ENCODE measurements at places on chromosomes 6 and 20. TPM values are rescaled to one million over a fixed set of nuclear protein-coding genes. Genes with fewer than 3 reads are reported as not detected.
A peak's percentile ranks its signal among the peaks of the same experiment; 100 is the strongest.

MDFI gene
- total RNA-seq = not detected

LY6G6C gene
- total RNA-seq = 0.88 TPM

CRISP3 gene
- not detected for total RNA-seq

TREM2 gene
- not detected for total RNA-seq

DNA sequence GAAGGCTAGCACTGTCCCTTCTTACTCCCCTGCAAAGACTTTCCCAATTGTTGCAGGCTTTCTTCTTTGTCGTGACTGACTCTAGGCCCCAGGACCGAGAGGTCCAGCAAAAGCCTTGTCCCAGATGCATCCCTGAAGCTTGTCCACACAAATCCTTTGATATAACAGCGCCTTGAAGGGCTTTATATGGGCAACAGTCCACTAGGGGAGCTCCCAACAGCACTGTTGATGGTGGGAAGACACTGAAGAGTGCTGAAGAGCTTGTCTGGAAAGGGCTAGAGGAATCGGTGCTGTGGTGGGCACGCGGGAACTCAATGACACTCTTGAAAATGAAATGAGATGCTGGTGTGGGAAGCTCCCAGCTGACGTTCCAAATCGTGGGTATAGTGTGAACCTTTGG, 316.1 kb upstream of the CDH4 start:
- DNase-seq = peak; percentile 37

DNA sequence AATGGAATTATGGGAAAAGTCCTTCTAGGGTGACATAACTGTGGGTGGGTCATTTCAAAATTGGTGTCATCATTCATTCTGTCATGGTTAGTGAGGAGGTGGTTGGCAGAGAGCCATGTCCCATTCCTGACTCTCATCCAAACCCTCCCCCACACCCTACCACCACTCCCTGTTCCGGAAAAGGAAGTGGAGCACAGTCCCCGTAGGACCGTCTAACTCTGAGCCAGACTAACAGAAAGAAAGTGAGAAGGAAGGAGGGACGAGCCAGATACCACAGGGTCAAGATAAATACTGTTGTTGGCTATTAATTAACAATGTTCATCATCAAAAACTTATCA, 4.8 kb downstream of the TRIM10 start:
- DNase-seq = no peak

DNA sequence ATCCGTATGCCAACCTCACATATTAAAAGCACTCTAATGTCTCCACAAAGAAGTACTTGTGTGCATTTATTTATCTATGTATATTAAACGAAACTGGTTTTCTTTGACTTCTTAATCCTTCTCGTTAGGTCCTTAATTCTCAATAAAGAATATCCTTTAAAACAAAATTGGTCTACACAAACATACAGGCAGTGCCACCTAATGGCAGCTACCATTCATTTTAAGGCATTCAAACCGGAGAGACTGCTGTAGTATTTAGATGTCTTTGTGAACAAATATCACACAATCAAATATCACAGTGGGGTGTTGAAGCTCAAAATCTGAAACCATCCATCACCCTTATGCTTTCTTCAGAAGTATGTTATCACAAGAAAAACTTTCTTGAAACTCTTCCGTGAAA, 96.6 kb upstream of the IRAK1BP1 start:
- DNase-seq = no peak

GRCh38 chr20:41733151-41733550, 115.0 kb upstream of the CHD6 start:
- no peak for DNase-seq

DNA sequence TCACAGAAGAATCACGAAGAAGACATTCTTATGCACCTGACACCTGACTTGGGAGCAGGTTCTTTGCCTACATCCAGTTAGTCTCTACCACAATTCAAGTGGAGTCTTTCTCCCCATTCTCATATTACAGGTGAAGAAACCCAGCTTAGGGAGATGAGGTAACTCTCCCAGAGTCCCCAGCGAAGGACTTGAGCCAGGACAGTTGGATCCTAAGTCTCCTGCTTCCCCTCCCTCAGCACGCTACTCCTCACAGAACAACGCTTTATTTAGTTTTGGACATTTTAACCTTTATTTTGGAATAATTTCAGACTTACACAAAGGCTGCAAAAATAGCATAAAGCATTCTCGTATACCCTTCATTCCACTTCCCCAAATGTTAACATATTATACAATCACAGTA, 824 bp upstream of the CSTL1 start:
- DNase-seq = no peak

DNA sequence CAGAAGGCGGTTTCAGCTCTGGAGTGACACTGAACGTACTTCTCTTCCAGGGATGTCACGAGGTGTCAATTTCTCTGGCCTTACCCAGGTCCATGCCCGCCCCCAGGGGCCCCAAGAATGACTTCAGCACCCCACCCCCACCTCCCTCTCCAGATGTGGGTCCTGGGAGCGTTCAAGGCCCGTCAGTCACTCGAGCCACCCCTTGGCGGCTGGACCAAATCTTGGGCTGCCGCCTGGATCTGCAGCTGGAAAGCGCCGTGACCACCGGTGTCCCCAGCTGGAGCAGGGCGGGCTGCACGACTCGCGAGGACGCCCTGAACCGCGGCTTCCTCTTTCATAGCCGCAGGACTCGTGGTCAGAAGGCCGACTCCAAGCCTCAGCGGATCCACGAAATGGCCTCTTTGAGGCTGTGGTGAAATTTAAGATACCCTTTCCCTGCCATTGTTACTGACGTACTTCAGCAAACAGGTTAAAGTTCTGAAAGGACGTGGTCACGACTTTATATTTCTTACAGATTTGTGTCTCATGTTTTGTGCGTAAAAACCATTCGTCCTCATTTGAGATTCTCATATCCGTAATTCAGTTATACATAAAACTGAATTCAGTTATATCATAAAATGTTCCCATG, 29.3 kb downstream of the TRIM38 start:
- DNase-seq = peak; percentile 73

Measured in Caco-2 (cell line).